Hematopoietic multipotent progenitor cell treated with erythropoietin and hydrocortisone succinate and interleukin-3 and kit ligand, for 8 days (in vitro differentiated cells): ENCODE measurements at places on chromosomes 4 and X.

DNA sequence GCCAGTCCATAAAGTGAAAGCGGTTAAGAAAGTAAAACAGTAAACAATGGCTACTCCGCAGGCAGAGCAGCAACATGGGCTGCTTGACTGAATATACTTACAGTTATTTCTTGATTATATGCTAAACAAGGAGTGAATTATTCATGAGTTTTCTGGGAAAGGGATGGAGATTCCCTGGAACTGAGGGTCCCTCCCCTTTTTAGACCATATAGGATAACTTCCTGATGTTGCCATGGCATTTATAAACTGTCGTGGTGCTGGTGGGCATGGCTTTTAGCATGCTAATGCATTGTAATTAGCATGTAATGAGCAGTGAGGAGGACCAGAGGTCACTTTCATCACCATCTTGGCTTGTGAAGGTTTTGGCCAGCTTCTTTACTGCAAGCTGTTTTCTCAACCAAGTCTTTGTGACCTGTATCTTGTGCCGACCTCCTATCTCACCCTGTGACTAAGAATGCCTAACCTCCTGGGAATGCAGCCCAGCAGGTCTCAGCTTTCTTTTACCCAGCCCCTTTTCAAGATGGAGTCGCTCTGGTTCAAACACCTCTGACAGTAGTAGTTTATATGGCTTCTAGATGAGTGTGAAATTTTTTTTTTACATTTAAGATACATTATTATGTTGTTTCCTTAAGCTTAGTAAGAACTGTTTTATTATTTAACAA lies 514.8 kb upstream of the TENM3 start:
- DNase-seq, result no peak

- DNase-seq, result peak; percentile 44
Observed at GRCh38 chrX:45771560-45772340, 571.1 kb upstream of the DIPK2B start.

DNA sequence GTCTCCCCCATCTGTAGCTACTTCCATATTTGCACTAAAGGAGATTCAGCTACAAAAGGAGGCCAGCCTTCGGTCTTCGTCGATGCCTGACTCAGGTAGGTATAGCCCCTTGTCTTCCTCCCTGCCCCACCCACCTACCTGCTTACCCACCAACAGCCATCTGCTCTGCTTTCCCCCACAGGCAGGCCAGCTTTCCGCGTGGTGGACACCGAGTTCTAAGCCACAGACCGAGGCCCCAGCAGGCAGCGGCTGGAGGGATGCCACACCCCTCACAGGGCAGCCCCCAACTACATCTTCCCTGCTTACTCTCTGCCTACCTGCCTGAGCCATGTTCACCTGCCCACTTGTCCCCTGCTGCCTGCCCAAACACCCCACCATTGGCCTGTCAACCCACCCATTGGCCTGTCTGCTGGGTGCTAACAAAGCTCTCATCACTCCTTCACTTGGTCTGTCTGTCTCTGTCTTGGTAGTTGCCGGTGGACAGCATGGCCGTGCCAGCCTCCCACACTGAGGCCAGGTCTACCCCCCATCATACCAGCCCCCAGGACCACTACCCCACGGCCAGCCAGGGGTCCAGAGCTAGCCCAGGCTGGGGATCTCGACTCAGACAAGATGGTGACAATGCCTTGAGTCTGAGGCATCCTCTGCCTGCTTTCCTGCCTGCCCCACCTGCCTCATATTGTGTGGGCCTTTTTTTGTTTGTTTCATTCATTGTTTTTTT lies 4.1 kb upstream of the USP11 start:
- no peak for DNase-seq

- DNase-seq, result no peak
Observed at GRCh38 chr4:167854881-167855280, 237.5 kb upstream of the ANXA10 start.

- no peak for DNase-seq
Observed at GRCh38 chrX:153413731-153414130, 2.5 kb downstream of the ZFP92 start.

GRCh38 chrX:47628982-47629381 lies 748 bp downstream of the CFP start:
- DNase-seq, result peak; percentile 13

- DNase-seq, result no peak
Observed at GRCh38 chr4:21819086-21819485, 129.5 kb downstream of the KCNIP4 start.

- no peak for DNase-seq
Observed at GRCh38 chr4:6502147-6502546, 29.7 kb upstream of the PPP2R2C start.

- no peak for DNase-seq
Observed at GRCh38 chrX:87409113-87409841, 108.3 kb upstream of the KLHL4 start.

- DNase-seq, result no peak
Observed at GRCh38 chr4:170716868-170717267, 627.1 kb upstream of the AADAT start.

DNA sequence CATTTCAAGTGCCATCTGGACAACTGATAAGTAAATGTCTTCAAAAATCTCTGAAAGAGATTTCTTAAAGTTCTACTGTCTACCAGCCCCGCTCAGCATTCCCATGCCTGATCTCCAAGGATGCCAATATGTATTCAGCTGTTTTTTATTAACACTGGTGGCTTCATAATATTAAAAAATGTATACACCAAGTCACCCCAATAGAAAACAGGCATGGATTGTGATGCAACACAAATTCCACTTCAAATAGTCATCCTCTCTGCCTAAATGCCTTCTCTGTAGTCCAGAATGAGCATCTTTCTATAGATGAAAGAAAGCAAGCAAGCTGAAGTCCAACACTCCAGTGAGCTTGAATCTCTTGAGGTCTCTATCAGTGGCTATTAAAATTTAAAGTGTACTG lies 152.2 kb upstream of the PPARGC1A start:
- no peak for DNase-seq

- DNase-seq, result peak; percentile 76
Observed at GRCh38 chrX:79161655-79162054, 17.2 kb downstream of the GPR174 start.

DNA sequence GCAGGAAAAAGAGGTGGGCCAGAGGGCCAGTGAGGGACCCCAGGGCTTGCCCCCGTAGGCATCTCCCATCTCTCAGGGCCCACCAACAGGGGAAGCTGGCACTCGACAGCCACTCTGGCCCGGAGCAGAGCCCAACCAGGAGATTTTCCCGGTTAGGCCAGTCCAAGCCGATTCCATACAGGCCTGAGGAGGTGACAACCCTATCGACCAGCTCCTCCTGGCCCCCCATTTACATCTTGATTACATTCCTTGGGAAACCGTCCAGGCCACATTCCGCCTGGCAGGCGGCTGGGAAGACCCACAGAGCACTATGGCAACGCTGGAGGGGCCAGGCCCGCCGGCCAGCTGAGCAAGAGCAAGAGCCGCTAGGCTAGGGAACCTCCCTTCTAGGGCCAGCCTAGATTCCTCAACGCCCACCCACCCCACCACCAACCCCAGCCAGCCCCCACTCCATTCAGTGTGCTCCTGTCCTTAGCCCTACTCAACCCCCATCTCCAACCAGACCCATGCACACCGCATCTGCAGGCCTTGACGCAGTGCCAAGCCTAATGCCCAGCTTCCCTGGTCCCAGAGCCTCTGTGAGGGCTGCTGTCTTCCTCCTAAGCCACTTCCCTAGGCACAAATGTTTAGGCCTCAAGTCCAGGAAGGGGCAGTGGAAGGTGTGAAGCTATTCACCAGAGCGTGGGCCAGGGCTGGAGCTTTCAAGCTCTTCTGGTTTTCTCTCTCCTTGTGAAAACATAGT lies 161.2 kb downstream of the EFNB1 start:
- DNase-seq, result no peak

GRCh38 chr4:120088507-120088906 lies 21.9 kb upstream of the MAD2L1 start:
- DNase-seq, result no peak

GRCh38 chr4:30854531-30854930 lies 134.4 kb downstream of the PCDH7 start:
- no peak for DNase-seq

DNA sequence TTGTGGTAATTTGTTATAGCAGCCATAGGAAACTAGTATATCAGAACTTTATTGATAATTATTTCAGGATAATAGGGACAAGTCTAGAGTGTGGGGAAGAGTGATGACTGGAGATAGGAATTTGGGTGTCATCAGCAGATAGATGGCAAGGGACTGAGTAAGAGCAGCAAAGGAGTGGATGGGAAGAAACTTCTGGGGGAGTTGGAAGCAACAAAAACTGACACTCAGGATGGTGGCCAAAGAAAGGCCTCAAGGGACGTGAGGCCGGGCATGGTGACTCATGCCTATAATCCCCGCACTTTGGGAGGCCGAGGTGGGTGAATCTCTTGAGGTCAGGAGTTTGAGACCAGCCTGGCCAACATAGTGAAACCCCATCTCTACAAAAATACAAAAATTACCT lies 9.1 kb upstream of the SLC25A5 start:
- no peak for DNase-seq

DNA sequence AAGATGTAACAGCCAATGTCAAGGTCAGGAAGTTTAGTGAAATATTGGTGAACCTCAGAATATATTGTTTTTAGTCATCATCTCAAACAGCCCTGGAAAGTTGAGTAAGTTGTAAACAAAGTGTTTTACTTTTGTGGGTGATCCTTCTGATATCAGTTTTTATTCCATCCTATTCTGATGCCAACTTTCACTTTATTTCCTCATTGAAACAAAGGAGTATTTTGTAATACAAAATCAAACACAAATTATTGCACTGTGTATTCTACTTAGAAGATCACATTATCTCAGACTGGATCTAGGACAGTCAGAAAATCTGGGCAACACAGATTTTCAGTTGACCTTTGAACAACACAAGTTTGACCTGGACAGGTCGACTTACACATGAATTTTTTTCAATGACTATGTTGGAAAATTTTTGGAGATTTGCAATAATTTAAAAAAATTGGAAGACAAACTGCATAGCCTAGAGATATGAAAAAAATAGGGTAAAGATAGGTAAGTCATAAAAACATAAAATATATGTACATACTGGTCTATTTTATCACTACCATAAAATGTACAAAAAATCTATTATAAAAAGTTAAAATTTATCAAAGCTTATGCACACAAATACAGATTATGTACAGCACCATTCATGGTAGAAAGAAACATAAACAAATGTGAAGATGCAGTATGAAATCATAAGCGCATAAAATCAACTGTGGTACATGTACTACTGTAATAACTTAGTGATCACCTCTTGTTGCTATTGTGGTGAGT lies 709.1 kb upstream of the FAM241A start:
- no peak for DNase-seq

DNA sequence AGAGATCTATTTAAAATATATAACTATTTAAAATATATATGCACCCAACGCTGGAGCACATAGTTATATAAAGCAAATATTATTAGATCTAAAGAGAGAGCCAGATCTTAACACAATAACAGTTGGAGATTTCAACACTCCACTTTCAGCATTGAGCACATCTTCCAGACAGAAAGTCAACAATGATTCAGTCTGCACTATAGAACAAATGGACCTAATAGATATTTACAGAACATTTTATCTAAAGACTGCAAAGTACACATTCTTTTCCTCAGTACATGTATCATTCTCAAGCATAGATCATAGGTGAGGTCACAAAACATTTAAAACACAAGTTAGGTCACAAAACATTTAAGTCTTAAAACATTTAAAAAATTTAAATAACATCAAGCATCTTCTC lies 36.4 kb downstream of the NLRP2B start:
- no peak for DNase-seq

- no peak for DNase-seq
Observed at GRCh38 chr4:112361181-112361791, 64.1 kb downstream of the ALPK1 start.

- DNase-seq, result no peak
Observed at GRCh38 chr4:110055158-110055768, 142.6 kb downstream of the EGF start.

DNA sequence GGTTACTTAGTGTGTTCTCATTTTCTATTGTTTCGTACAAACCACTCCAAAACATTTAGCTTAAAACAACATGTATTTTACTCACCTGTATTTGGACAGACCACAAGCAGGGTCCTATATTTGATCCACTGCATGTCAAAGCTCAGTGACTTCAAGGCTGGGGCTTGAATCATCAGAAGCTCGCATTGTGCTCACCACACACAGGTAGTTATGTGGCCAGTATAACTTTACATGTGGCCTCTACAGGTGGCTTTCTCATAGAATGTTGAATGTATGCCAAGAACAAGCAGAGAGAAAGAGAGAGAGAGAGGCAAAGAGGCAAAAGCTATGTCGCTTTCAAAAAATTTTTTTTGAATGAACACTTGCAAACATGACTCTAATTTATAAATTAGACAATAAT lies 107.6 kb downstream of the QRFPR start:
- DNase-seq, result no peak

DNA sequence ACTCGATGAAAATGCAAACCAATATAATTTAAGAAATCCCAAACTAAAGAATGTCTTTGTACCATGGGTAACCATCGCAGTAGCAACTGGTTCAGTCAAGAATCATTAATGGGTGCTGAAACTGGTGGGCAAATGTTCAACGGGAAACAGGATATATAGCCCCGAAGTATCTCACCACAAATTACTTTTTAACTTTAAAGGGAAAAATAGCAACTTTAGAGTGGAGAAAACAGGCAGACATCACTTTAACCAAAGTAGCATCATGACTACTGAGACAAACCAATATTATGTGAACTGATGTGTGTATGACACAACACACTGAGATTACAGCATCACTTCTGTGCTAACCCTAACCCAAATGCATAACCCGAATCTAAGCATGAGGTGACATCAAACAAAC lies 33.8 kb upstream of the SLAIN2 start:
- DNase-seq, result no peak

GRCh38 chr4:94676970-94677369 lies 80.8 kb upstream of the BMPR1B start:
- DNase-seq, result no peak

GRCh38 chr4:41514766-41515481 lies 23.0 kb upstream of the LIMCH1 start:
- DNase-seq, result no peak

DNA sequence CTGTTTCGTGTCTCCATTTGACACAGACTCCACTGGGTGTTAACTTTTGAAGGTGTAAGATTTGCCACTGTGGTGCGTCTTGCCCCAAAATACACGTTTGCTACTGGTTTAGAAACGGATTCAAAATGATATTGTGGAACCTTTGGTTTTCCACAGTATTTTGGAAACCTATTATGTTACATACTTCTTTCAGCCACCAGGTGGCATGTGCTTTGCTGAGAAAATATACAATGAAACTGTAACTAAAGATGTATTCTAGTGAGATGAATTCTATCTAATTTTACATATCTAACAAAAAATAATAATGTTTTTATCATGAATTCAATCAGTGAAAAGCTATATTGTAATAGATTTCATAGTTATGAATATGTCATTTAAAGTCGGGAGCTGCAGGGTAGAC lies 28.4 kb upstream of the SLITRK4 start:
- no peak for DNase-seq

- DNase-seq, result no peak
Observed at GRCh38 chrX:123436512-123437136, 252.5 kb downstream of the GRIA3 start.

- no peak for DNase-seq
Observed at GRCh38 chr4:48603366-48604003, 113.4 kb downstream of the ZAR1 start.
